ENCODE measurements at places on chromosomes 4 and X. TPM values are rescaled to one million over a fixed set of nuclear protein-coding genes. Genes with fewer than 3 reads are reported as not detected.

The F8A3 gene
- total RNA-seq, result 0.18 TPM

The FAM47A gene
- total RNA-seq, result not detected

DNA sequence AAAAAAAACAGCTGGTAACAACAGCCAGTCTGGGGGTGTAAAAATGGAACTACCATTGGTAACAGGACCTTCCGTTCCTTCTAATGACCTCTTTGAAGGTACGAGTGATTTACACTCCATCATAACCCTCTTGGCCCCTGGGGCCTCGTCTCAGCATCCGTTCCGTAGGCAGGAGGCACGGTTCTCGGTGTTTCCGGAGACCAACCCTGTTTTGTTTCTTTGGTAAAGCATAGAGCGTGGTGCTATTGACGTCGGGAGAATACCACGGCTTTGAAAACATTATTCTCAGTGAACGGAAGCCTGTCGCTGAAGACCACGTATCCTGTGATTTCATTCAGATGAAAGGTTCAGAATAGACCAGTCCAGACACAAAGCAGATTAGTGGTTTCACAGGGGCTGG, 198.9 kb downstream of the ASMT start:
- DNase-seq, result no peak

DNA sequence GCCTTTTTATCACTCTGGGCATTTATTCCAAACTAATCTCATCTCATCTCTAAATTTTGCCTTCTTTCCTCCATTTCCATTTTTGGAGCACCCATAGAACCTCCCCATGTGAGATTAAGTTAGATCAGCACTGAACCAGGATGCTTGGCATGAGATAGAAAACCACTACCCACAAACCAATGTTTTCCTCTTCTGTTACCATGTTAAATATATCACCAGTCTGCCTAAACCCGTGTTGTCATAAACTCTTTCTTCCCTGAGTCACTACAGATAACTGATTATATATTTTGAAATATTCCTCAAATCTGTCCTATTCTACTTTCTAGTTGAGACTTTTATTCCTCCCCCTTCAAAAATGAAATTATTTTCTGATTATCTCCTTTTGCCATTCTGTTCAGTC, 37.6 kb downstream of the GABRB1 start:
- peak; percentile 31 for DNase-seq

The DRD5 gene
- not detected for total RNA-seq

GRCh38 chr4:163598028-163598427, 103.5 kb downstream of the TMA16 start:
- no peak for DNase-seq

DNA sequence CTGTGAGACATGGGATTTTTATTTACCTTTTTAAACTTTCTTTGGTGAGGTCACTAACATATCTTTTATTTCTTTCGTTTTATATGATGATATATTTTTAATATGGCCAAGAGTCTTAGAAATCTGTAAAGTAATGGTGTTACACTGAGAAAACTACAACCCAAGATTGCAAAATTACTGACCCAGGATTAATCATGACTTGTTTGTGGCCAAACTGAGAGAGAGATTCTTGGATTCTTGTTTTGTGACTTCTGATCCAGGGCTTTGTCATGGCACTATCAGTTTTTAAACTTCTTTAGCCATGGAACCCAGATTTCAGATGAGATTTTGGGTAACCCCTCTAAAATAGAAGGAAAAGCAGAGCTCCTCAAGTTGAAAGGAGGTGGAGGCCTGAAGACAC, 42.0 kb downstream of the SGMS2 start:
- DNase-seq, result no peak

DNA sequence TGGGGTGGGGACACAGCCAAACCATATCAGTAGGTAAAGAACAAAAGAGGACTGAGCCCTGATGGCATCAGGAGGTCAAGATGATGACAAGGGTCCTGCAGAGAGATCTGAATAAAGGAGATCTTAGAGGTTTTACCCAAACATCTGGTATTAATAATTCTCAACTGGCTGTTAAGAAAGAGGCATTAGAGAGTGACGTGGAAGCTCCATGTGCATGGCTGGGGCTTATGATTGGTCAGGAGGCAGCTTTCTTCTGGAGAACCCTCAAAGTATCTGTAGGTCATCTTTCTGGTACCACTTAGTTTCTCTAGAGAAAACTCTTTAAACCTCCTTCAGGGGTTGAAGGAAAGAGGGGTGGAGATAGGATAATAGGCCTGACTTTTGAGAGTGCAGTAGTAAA, 18.7 kb downstream of the MGST2 start:
- DNase-seq, result no peak

The COL25A1 gene
- total RNA-seq, result under 0.01 TPM

GRCh38 chr4:119477412-119478053, 151.1 kb downstream of the PDE5A start:
- DNase-seq, result peak; percentile 41

GRCh38 chr4:10738826-10739489, 54.4 kb upstream of the CLNK start:
- peak; percentile 24 for DNase-seq

The TLR8 gene
- total RNA-seq, result not detected

DNA sequence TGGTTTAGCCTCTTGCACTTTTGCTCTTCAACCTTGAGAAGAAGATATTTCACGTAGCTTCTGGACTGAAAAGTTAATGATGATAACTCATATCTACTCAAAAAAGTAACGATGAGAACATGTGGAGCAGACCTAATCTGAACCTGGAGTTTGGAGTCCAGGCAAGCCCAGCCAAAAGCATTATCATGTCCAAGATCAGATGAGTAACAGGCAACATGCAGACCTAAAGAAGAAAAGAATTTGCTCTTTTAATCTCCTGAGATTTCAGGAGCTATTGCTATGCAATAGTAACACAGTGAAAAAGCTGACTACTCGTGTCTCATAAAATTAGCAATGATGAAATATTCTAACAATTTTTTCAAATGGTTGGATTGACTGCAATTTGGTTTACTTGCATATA, 21.8 kb upstream of the PPA2 start:
- no peak for DNase-seq

GRCh38 chrX:12443534-12444098, 305.3 kb downstream of the FRMPD4 start:
- no peak for DNase-seq

DNA sequence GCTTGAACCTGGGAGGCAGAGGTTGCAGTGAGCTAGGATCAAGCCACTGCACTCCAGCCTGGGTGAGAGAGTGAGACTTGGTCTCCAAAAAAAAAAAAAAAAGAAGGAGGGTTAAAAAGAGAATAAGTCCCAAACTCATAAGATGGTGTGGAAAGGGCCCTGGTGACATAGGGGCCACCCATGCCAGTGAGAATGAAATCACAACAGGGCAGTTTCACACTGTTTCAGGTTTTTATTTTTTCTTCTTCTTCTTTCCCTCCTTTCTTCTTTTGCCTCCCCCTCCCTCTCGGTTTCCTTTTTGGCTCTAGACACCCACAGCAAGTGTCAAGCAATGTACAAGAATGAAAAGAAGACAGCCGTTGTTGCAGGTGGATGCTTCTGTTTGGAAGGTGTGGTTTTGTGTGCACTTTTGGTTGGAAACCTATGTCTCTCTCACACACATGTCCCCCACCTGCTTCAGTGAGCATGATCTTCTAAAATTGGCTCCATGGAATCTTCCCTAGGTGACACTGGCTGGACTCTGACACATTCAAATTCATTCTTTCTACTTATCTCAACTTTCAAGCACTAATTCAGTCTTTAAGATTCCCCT, 14.4 kb upstream of the TLR8 start:
- no peak for DNase-seq

The ZFP42 gene
- total RNA-seq, result not detected

The RNF150 gene
- total RNA-seq, result 18.1 TPM

DNA sequence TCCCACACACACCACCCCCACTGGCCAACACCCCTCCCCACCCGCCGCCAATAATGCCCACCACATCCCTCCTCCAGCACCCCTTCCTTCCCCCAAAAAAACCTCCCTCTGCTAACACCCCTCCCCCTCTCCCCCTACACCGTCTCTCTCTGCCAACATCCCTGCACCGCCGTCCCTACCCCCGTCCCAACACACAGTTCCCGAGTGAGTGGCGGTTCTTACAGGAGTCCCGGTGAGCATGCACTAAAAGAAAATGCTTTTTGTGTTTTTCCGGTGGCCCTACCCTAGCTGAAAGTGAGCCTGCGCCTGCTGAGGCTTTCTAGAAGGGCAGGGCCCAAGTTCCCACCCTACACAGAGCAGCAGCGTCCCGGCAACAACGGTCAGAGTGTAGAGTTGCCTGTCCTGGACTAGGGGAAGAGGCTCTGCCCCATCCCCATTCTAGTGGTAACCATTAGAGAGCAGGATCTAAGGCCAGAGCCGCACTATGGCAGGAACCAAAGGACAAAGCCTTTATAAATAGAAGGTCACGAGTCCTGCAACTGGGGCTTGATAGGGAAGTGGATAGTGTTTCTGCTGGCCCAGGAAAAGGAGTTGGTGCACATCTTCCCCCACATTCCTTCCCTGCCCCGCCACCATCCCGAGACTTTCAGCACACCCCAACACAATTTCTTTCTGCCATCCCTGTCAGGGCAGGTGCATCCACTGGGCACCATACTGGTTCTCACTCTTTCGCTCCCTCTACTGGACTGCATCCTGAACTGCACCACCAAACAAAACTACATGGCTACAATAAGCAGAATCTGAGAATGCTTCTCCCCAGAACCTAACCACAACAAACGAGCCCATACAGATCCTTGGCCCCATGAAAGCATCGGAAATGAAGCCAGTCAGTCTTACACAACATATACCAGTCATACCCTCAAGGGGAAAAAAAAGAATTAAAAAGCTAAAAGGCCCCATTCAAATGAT, 78.1 kb upstream of the PAGE3 start:
- DNase-seq, result no peak

DNA sequence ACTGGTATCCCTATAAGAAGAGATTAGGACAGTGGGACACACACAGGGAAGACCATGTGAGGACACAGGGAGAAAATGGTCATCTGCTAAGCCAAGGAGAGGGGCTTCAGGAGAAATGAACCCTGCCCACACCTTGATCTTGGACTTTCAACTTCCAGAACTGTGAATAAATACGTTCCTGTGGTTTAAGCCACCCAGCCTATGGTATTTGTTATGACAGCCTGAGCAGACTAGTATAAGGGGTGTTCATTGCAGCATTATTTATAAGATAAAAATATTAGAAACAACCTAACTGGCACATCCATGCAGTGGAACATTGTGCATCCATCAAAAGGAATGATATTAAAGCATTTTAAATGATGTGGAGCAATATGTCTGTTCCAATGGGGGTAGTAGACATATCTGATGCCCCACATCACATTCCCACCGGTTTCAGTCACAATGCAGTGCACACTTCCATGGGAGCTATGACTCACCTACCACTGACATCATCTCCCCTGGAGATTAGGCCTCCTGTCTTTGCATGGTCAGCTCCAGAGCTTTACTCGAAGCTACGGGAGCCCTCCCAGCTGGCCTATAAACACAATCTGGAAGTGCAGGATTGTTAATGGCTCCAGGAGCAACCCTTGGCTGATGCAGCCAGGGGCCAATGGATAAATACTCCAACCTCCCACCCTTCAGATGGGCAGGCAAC, 38.9 kb upstream of the MAMLD1 start:
- DNase-seq, result peak; percentile 94

- no peak for DNase-seq
Measured at GRCh38 chr4:2062168-2062807, 3.2 kb downstream of the NAT8L start.

The CSAG3 gene
- total RNA-seq, result not detected

The COL4A6 gene
- 0.28 TPM for total RNA-seq

- DNase-seq, result no peak
Measured at GRCh38 chr4:56666279-56666678, 14.8 kb downstream of the HOPX start.

The WNK3 gene
- total RNA-seq, result 1.4 TPM

GRCh38 chr4:106287353-106287969, 28.5 kb downstream of the TBCK start:
- DNase-seq, result peak; percentile 95

Data from IMR-90 (cell line).